ENCODE measurements at places on chromosomes 3 and 15.

GRCh38 chr3:45362758-45363157 lies 25.6 kb upstream of the LARS2 start:
- no peak for DNase-seq

DNA sequence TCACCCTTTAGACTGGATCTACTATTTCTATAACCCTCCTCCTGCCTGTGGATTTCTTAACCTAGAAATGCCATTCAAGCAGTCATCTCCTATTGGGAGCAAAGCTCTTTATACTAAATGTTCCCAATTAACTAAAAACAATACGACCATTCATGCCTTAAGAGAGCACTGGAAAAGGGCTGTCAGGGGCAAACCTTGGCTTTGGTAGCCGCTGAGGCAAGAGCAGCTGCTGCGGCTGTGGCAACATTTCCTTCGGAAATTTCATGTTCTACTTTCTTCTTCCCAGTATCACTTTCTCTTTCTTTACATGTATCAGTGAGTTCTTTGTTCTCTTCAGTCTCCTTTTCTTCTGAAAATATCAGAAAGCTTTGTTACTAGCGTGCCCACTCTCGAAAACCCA lies 56.3 kb upstream of the CSPG5 start:
- no peak for DNase-seq

DNA sequence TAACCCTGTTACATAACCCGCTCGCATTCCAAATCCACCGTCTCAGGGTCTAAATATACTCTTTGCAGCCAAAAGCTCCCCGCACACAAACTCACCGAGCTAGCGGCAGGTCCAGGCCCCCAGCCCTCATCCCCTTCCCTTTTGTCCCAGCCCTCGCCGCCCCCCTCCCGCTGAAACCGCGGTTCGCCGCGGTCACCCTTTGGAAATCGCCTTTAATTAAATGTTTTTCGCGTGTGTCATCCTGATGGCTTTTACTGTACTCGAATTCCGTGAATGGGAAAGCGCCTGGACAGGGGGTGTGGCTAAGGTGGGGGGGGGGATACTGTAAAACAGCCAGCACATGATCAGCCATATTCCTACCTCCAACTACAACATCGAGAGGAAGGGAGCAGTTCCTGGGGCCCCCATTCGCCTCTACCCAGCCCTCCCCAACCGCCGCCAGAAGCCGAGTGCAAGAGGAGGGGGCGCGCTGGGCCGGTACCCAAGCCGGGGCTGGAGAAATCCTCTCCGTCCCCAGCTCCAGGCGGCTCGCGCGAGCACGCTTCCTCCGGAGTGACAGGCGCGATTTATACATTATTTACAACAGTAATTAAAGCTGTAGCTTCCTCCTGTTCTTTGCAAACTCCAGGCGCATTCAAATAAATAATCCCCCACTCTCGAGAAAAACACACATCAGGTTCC lies 1.7 kb downstream of the RORA start:
- DNase-seq = no peak

- no peak for DNase-seq
These were observed 16.9 kb upstream of the LACTB start for GRCh38 chr15:63104727-63105126.

- DNase-seq = no peak
These were observed 43.2 kb downstream of the IFT80 start for GRCh38 chr3:160355826-160356225.

DNA sequence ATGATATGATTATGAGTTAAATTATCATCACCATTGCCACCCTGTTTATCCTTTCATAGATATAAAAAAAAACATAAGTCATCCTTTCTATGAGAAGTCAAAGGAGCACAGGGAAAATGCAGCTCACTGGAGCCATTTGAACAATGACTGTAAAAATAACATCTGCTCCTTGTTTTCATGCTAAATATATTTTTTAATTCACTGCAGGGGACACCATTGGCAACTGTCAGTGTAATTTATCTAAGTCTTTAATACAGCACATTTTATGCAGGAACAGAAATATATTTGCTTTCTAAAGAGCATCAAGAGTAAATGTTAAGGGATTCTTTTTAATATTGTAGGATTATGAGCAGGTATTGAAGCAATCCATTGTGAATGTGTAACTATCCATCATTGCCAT lies 371.3 kb downstream of the ZBBX start:
- DNase-seq = no peak

- DNase-seq = no peak
These were observed 533.1 kb upstream of the CBLB start for GRCh38 chr3:106401666-106402490.

- no peak for DNase-seq
These were observed 67.0 kb upstream of the SAMMSON start for GRCh38 chr3:69932501-69932900.

- peak; percentile 69 for DNase-seq
These were observed 7.2 kb upstream of the MGLL start for GRCh38 chr3:127829537-127829936.

DNA sequence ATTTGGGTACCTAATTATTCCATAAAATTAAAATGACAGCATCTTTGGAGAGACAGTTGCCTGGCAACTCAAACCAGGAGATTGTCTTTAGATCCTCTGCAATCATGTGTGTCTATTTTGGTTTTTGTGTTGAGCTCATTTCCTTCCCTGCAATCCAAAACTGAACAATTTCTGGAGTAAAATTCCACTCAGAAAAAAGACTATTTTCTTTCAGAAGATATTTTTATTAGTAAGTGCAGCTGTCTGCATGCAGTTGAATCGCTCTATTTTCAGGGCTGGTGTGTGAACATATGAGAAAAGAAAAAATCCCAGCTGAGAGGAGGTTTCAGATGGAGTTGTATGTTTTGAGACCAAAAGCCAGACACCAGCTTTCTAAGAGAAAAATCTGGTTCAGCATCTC lies 41.9 kb upstream of the DYNC1LI1 start:
- DNase-seq = no peak

GRCh38 chr3:143658861-143659260 lies 189.4 kb downstream of the SLC9A9 start:
- DNase-seq = no peak

DNA sequence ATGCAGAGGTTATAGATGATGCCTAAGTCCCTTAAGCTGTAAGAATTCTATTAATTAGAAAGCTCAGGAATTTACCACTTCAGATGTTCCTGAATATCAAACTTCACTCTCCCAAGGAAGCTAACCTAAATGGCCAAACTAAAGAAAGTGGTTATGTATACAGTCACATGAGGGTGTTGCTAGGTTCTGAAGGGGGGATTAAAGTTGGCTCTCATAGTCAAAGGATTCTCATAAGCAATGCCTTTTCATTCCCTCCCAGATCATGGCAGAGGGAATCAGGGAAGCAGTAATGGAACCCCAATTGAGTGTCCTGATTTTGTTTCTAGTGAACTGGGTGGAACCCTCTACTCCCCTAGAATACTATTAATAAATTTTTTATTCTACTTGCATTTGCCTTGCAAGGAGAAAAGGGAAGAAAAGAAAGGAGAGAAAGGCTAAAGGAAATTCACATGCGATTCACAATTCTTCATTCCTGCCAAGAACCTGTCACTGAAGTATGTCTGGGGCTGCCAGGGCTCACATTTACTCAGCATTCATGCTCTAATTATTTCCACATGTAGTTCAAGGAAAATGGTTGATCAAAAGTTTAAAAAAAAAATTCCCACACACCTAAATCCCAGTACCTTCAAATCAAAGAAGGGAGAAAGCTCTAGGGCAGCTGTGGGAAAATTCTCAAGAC lies 25.1 kb downstream of the FSTL1 start:
- no peak for DNase-seq

DNA sequence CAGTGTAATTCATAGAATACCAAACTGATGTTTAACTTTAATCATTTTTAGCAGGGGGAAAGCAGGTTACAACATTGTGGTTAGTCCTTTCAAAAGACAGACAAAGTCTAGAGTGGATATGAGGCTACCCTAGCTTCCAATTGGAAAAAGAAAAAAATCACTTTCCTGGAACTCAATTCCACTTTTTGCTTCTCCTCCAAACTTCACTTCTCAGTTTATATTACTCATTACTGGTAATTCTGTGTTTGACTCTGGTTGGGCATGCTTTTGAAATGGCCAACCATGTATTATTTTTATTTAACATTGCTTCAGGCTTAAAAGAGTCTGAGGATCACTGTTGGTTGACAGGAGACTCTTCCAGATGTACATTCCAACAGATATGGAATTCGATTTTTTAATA lies 84.8 kb downstream of the RAP2B start:
- no peak for DNase-seq

DNA sequence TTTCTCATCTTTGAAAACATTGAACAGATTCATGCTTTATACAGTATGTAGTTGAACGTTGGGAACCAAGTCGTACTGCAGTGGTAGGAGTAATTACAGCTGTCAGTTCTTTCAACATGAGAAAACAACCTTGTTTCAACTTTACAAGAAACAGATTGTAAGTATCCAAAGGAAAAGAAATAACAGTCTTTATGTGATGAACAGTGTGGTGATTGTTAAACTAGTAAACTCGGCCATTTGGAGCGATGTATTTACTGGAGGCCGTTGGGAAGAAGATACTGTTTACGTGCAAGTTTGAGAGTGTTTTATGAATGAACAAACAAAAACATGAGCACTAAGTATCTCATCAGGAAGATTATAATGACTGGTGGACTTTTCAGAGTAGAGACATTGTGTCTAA lies 48.4 kb downstream of the EPHA3 start:
- no peak for DNase-seq

- DNase-seq = no peak
These were observed 39.2 kb downstream of the RAB27A start for GRCh38 chr15:55250392-55250791.

DNA sequence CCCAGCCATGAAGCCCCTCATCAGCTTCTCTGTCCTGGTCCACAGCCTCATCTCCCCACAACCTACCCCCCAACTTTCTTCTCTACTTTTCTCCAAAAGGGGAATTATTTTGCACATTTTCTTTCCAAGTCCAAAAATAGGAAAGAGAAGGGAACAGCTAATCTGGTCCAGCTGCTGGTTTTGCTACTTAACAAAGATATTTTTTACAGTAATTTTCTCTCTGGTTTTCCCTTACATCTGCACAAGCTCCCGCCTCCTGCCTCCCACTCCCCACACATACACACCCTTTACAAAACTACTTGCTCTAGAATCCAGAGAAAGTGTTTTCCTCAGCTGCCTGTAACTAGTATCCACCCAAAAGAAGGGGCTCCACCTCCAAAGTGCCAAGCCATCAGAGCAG lies 177.2 kb downstream of the POLR2M start:
- no peak for DNase-seq

- no peak for DNase-seq
These were observed 5.1 kb upstream of the SLC27A2 start for GRCh38 chr15:50176869-50177268.

GRCh38 chr15:41695750-41696436 lies 35.7 kb downstream of the MGA start:
- peak; percentile 92 for DNase-seq

- DNase-seq = no peak
These were observed 18.0 kb downstream of the UBE2E2 start for GRCh38 chr3:23221136-23221535.

GRCh38 chr3:152960684-152961083 lies 125.8 kb downstream of the P2RY1 start:
- DNase-seq = no peak

DNA sequence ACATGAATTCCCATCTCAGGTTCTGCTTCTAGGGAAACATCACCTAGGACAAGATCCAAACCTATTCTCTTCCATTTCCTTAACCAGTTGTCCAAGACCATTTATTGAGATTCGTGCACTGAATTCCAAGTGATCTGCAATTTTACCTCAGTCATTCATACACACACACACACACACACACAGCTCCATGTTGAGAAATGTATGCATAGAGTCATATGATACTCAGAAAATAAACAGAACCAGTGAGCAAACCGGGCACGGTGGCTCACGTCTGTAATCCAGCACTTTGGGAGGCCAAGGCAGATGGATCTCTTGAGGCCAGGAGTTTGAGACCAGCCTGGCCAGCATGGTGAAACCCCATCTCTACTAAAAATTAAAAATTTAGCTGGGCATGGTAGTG lies 6.1 kb upstream of the KPNA1 start:
- no peak for DNase-seq

- DNase-seq = no peak
These were observed 47.6 kb downstream of the ANKRD28 start for GRCh38 chr3:15750143-15750542.

DNA sequence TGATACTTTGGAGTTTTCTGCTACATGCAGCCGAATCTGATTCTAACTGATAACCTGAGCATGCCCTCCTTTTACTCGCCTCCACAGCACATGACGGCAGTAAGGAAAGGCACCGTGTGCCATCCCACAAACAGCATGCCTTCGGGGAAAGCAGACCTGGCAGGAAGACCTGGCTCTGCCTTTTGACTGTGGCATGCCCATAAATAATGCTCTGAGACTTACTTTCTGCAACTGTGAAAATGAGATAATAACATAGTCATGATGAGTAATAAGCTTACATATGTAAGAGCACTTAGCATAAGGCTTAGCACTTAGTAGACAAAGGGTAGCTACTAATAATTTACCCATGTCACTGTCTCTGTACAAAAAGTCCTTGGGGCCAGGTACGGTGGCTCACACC lies 32.9 kb downstream of the MTHFS start:
- no peak for DNase-seq

DNA sequence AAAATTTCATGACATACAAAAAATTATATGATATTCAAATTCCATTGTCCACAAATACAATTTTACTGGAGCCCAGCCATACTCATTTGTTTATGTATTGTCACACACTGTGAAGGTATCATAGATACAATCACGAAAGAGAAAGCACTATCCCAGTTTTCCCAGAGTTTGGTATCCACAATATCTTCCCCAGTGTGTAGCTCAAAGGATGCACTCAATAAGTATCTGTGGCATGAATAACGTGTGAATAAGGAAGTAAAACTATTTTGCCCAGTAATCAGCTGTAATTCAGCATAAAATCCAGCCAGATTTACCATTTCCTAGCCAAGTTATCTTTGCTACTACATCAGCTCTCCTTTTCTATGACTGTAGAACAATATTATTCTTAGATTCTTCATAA lies 131.3 kb upstream of the KCNMB2 start:
- DNase-seq = no peak

DNA sequence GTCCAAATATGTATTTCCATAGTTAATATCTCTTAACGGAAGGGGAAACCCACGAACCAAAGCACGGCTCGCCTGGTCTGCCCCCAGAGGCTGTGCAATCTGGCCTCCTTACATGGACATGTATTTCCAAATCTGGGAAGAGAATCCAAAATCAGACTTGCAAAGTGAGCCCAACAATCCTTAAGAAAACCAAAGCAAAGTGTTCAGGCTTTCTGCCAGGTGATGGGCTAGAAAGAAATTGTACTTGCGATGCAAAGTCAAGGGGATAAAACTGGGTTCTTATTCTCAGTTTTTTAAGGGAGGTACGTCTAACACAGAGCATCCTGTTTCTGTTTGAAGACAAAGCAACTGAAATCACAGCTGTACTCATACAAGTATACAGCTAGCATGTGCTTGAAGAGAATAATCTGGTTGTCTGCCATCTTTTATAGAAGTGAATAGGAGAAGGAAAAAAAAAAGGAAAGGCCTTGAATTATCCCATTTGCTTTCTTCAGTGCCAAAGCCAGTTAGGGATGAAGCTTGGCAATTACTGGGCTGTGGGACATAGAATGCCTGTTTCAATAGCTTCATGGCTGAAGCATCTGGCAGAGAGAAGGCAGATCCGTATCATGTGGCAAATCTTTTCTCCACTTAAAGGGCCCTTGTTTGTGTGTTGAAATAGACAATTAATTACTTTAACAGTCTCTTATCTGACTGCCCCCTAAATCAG lies 48.4 kb downstream of the LRIG1 start:
- DNase-seq = no peak
